ENCODE measurements at places on chromosomes 16 and 17. TPM values are rescaled to one million over a fixed set of nuclear protein-coding genes. Genes with fewer than 3 reads are reported as not detected.

DNA sequence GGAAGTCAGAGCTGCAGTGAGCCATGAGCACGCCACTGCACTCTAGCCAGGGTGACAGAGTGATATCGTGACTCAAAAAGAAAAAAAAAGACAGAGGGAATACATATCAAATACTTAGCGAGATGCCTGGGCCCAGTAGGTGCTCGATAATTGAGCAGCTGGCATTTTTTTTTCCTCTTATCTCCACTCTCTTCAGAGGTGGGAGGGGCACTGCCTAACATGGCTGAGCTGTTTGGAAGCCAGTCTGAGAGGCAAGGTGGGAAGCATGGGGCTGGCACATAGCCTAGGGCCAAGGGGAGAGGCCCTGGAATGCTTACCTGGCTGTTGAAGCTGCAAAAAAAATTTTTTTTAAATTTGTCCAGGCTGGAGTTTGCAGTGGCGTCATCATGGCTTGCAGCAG is 38.4 kb downstream of the HIC1 start:
- H3K27me3 ChIP-seq = no peaks in the 10 kb centered on the region
- H3K4me1 ChIP-seq = peaks cover 55% of the 10 kb centered on the region
- no peak overlapping the region for H3K4me3 ChIP-seq
- peak overlapping the region; percentile 43 for H3K27ac ChIP-seq
- no peak for DNase-seq

Gene IGSF6
- 50.7 TPM for total RNA-seq

DNA sequence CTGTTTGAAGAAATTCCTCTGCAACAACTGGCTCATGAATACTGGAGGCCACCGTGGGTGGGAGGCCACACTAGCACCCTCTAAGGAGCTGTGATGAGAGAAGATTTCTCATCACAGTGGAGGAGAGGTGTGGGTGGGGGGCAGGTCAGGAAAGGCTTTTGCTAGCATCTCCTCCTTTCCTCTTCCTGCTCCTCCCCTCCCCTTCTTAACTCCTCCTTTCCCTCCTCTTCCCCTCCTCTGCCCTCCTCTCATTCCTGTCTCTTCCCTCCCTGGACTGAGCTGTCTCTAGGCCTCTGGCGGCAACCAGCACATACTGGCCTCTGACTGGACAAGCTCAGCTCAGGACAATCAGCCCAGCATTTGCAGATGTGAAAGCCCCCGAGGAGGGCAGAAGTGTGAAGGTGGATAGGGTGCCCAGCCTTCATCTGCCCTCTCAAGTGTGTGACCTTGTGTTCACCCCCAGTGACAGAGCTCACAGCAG is 19.0 kb upstream of the LHX1 start:
- no peak for DNase-seq
- no peak overlapping the region for H3K27ac ChIP-seq
- H3K4me3 ChIP-seq = no peak overlapping the region
- no peaks in the 10 kb centered on the region for H3K4me1 ChIP-seq
- H3K27me3 ChIP-seq = peaks cover 6% of the 10 kb centered on the region

DNA sequence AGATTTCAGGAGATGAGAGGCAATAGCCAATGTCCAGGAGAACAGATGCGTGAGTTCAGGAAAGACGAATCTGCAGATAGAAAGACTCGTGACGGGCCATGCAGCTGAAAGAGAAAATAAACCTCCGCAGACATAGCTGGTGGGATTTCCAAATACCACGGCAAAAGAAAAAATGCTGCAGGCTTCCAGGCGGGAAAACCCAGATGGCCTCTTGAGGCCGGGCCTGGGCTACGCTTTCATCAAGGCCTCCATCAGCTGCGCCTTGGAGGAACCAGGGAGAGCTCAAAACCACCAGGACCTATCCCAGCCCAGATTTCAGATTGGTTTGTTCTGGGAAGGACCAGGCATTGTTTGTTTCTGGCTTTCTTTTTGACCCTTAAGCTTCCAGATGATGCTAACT is 16.7 kb downstream of the CCDC40 start:
- H3K36me3 ChIP-seq = peaks cover 10% of the 10 kb centered on the region
- H3K4me1 ChIP-seq = peaks cover 7% of the 10 kb centered on the region
- H3K27me3 ChIP-seq = no peaks in the 10 kb centered on the region
- DNase-seq = no peak
- H3K4me3 ChIP-seq = no peak overlapping the region

DNA sequence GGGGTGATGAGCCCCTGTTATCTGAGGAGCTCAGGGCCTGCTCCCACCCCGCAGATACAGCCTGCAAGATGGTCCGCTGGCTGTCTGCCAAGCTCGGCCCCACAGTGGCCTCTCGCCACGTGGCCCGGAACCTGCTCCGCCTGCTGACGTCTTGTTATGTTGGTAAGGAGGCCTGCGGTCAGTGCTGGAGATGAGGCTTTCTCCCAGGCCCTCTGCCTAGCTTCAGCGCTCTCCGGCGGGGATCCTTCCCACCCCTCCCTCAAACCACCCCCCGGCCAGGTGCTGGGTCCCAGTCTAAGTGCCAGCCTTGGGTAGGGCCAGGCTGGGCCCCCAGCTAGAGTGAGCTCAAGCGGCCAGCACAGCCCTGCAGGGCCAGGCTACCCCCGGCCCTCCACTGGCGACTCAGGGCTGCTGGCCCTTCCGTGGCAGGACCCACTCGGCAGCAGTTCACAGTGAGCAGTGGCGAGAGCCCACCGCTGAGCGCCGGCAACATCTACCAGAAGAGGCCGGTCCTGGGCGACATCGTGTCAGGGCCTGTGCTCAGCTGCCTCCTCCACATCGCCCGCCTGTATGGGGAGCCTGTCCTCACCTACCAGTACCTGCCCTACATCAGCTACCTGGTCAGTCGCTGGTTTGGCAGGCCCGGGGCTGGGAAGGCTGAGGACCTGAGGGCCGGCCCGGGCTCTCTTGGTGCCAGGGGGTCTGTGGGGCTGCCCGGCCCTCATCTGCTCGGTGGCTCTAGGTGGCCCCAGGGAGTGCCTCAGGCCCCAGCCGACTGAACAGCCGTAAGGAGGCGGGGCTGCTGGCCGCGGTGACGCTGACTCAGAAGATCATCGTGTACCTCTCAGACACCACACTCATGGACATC is 6.1 kb downstream of the WDR81 start:
- no peaks in the 10 kb centered on the region for H3K36me3 ChIP-seq
- H3K27me3 ChIP-seq = no peaks in the 10 kb centered on the region
- DNase-seq = peak; percentile 75
- peaks cover 6% of the 10 kb centered on the region for H3K4me1 ChIP-seq
- no peak overlapping the region for H3K4me3 ChIP-seq

GRCh38 chr17:41683441-41684007 is 5.2 kb upstream of the EIF1 start:
- no peaks in the 10 kb centered on the region for H3K36me3 ChIP-seq
- peaks cover 3% of the 10 kb centered on the region for H3K4me1 ChIP-seq
- no peak for DNase-seq
- no peak overlapping the region for H3K4me3 ChIP-seq
- H3K27me3 ChIP-seq = no peaks in the 10 kb centered on the region

Gene SERPINF2
- 4.2 TPM for total RNA-seq

- H3K36me3 ChIP-seq = no peaks in the 10 kb centered on the region
- no peak overlapping the region for H3K27ac ChIP-seq
- no peaks in the 10 kb centered on the region for H3K27me3 ChIP-seq
- H3K4me3 ChIP-seq = no peak overlapping the region
- no peaks in the 10 kb centered on the region for H3K4me1 ChIP-seq
Measured at GRCh38 chr16:4245077-4245791, 3.4 kb upstream of the SRL start.

Gene NPIPB6
- 4.7 TPM for total RNA-seq

DNA sequence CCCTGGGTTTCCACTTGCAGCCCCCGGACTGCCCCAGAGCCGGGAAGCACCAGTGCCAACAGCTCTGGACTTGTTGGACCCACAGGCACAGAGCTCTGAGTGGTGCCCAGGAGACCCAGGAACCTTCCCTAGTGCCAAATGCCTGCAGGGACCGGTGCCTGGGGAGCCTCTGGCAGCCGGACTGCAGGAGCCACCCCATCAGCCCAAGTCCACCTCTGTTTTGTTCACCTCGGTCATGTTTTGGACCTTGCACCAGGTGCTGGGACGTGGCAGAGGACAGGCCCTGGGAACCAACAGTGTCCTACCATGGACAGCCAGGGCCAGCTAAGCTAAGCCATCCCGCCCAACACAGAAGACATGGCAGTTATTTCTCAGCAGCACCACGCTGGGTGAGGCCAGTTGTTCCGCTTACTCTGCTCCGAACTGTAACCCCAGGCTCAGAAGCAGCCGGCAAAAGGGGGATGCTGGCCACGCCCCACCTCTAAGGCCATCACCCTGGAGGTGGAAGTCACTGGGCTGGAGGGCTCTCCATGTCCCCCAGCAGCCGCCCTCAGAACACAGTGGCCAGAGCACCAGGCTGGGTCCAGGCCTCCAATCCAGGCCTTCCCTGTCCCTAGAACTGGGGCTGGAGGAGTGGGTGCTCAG is 79.8 kb downstream of the AMFR start:
- DNase-seq = no peak
- no peak overlapping the region for H3K27ac ChIP-seq
- no peaks in the 10 kb centered on the region for H3K36me3 ChIP-seq
- H3K4me3 ChIP-seq = no peak overlapping the region
- peaks cover 10% of the 10 kb centered on the region for H3K27me3 ChIP-seq

Gene CALCOCO2
- total RNA-seq = 128 TPM

- no peaks in the 10 kb centered on the region for H3K27me3 ChIP-seq
- H3K4me3 ChIP-seq = no peak overlapping the region
- peaks cover 7% of the 10 kb centered on the region for H3K36me3 ChIP-seq
- no peak for DNase-seq
- H3K4me1 ChIP-seq = no peaks in the 10 kb centered on the region
- no peak overlapping the region for H3K27ac ChIP-seq
Measured at GRCh38 chr17:40402668-40403067, 15.0 kb downstream of the TOP2A start.

- H3K4me3 ChIP-seq = no peak overlapping the region
- no peaks in the 10 kb centered on the region for H3K36me3 ChIP-seq
- H3K4me1 ChIP-seq = peaks cover 5% of the 10 kb centered on the region
- no peak overlapping the region for H3K27ac ChIP-seq
Measured at GRCh38 chr16:86572041-86572521, 5.5 kb downstream of the FOXC2 start.

Gene PITPNM3
- total RNA-seq = 13.8 TPM

Gene TEKT3
- total RNA-seq = 1.8 TPM

DNA sequence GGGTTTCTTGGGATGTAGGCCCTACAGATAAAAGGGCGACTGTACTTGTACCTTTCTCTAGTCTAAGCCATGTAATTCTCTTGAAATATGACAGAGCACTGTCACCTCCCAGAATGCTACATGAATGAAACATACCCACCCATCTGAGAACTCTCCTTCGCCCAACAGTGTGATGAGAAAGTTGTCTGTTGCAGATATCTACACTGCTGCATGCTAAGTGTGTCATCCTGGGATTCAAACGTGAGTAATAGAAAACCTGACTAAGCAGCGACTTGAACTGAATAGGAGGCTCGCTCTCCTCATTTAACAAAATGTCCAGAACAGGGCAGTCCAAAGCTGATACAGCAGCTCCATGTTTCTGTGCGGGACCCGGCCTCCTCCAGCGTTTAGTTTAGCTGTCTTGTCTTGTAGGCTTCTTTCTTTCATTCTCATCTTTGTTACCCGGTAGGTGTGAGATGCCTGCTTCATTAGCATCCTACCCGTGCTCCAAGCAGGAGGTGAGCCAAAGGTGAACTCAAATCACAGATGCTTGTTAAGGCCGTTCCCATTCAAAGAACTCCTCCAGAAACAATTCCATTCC is 211.9 kb downstream of the PRKCA start:
- no peak overlapping the region for H3K4me3 ChIP-seq
- H3K36me3 ChIP-seq = no peaks in the 10 kb centered on the region
- DNase-seq = no peak
- H3K27ac ChIP-seq = no peak overlapping the region

DNA sequence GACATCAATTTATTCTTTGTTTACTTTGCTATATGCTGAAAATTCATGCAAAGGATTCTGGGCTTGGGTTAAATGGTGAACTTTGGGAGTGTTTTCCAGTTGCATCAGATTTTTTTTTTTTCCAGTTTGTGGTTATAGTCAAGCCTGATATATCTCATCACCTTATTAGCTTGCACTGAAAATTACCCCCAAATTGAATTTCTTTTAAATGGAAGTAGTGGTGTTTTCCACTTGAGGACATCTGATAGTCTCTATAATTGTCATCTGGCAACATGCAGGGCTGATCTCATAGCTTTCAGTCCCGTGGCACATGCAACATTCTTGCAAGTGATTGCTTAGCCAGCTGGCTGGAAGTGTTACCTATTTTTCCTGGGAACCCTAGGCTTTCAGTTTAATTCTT is 4.7 kb upstream of the KRTAP3-1 start:
- no peaks in the 10 kb centered on the region for H3K36me3 ChIP-seq
- H3K27ac ChIP-seq = no peak overlapping the region
- no peak overlapping the region for H3K4me3 ChIP-seq
- H3K27me3 ChIP-seq = no peaks in the 10 kb centered on the region
- no peak for DNase-seq
- no peaks in the 10 kb centered on the region for H3K4me1 ChIP-seq

Gene APOH
- 1.3 TPM for total RNA-seq

DNA sequence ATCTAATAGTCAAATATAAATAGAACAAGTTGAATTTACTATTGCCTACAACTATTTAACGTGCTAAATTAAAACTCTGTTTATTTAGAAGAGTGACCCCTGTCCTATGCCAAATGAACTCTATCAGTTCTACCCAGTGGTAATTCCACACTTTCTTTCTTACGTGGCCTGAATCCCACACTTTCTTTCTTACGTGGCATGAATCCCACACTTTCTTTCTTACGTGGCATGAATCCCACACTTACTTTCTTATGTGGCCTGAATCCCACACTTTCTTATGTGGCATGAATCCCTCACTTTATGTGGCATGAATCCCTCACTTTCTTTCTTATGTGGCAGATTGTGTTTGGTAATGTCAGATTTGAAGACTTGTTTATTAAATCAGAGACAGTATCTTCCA is 6.2 kb downstream of the FOXK2 start:
- peaks cover 32% of the 10 kb centered on the region for H3K4me1 ChIP-seq
- H3K36me3 ChIP-seq = no peaks in the 10 kb centered on the region
- no peak overlapping the region for H3K4me3 ChIP-seq
- DNase-seq = no peak
- H3K27me3 ChIP-seq = no peaks in the 10 kb centered on the region

- H3K27ac ChIP-seq = no peak overlapping the region
- no peaks in the 10 kb centered on the region for H3K27me3 ChIP-seq
- H3K4me3 ChIP-seq = no peak overlapping the region
- no peak for DNase-seq
Measured at GRCh38 chr16:11570806-11571205, 15.9 kb downstream of the LITAF start.

DNA sequence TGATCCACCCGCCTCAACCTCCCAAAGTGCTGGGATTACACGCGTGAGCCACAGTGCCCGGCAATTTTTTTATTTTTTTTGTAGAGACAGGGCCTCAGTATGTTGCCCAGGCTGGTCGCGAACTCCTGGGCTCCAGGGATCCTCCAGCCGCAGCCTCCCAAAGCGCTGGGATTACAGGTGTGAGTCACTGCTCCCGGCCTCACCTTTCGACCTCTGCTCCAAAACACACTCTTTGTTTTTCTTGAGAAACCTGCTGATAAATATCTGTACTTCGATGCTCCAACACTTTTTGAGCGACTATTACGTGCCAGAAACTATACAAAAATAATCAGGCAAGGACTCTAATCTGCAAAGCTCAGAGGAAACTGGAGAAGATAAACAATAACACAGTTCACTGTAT is 1.0 kb downstream of the MED1 start:
- H3K27me3 ChIP-seq = no peaks in the 10 kb centered on the region
- no peak overlapping the region for H3K4me3 ChIP-seq
- no peak overlapping the region for H3K27ac ChIP-seq
- no peak for DNase-seq

Gene APOBR
- total RNA-seq = 6.2 TPM

- H3K4me1 ChIP-seq = no peaks in the 10 kb centered on the region
- H3K4me3 ChIP-seq = no peak overlapping the region
- no peaks in the 10 kb centered on the region for H3K27me3 ChIP-seq
- no peak overlapping the region for H3K27ac ChIP-seq
Measured at GRCh38 chr16:19071811-19072777, 4.7 kb downstream of the COQ7 start.
